Endothelial cell of umbilical vein (primary cell): ENCODE measurements at places on chromosomes 6 and 20.

GRCh38 chr6:35166520-35166919, 25.4 kb upstream of the TCP11 start:
- DNase-seq: no peak

- peak; percentile 50 for DNase-seq
Observed at GRCh38 chr6:50791900-50792508, 26.7 kb upstream of the TFAP2B start.

DNA sequence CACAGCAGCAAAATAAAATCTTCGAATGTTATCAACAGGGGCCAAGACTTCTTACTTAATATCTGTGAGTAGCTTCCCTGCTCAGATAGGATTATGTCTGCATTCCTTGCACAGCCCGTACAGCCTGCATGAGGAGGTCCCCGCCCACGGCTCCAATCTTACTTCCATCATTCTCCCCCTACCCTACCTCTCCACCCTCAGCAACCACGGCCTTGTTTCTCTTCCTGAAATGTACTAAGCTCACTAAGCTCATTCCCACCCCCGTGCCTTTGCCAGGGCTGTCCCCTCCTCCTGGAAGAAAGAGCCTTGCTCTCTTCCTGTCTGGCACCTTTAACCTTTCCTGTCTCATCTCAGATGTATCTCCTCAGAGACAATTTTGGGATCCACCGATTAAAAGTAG, 120.4 kb downstream of the BCAS1 start:
- DNase-seq: no peak

- peak; percentile 94 for DNase-seq
Observed at GRCh38 chr6:16669227-16669626, 92.0 kb downstream of the ATXN1 start.

- peak; percentile 74 for DNase-seq
Observed at GRCh38 chr6:125995972-125996580, 9.7 kb downstream of the TRMT11 start.

- DNase-seq: no peak
Observed at GRCh38 chr6:70813885-70814284, 143.0 kb downstream of the B3GAT2 start.

DNA sequence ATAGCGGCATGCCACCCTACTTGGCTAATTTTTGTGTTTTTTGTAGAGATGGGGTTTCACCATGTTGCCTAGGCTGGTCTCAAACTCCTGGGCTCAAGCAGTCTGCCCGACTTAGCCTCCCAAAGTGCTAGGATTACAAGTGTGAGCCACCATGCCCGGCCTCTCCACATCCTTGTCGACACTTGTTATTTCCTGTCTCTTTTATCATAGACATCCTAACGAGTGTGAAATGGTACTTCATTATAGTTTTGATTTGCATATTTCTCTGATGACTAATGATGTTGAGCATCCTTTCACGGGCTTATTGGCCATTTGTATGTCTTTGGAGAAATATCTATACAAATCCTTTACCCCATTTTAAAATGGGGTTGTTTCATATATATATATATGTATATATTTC, 39.0 kb upstream of the ASXL1 start:
- DNase-seq: no peak

GRCh38 chr20:13292201-13292885, 71.3 kb downstream of the ISM1 start:
- DNase-seq: no peak

DNA sequence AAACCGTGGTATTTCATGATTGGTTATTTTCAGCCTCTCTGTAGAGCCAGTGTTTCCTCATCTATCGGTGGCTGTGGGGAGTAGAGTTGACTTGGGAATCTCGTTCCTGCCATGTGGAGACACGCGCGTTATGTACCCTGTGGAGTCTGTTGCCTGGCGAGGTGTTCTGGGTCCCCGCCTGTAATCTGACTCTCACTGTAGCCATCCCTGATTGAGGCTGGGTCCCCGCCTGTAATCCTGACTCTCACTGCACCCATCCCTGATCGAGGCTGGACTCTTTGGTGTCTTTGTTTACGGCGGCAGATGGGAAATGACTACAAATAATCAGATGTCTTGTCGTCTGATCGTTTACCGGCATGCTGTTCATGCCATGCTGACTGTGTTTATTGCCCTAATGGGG, 153.9 kb downstream of the DTNBP1 start:
- DNase-seq: no peak

GRCh38 chr6:70894001-70894400, 62.9 kb downstream of the B3GAT2 start:
- DNase-seq: no peak

DNA sequence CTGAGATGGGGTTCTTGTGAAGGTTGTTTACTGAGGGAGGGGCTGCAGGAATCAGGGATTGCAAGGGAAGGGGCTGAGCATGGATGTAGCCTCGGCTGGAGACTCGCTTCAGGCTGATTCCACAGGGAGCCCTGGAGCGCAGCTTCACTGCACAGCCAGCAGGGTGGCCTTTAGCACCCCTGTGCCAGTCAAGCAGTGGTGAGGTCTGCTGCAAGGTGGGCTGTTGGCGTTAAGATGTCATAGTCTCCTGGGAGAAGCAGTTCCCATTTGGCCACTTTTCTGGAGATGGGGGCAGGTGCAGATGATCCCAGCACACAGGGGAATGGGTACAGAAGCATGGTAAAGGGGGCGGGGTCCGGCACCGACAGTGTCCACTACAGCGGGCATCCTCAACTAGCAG, 126.3 kb downstream of the TOX2 start:
- no peak for DNase-seq

GRCh38 chr6:55825402-55826051, 49.9 kb downstream of the BMP5 start:
- DNase-seq: peak; percentile 37

GRCh38 chr20:16027686-16028085, 545.6 kb downstream of the KIF16B start:
- no peak for DNase-seq

- DNase-seq: no peak
Observed at GRCh38 chr6:48777411-48777810, 666.4 kb upstream of the PTCHD4 start.

GRCh38 chr6:91569071-91569470, 982.2 kb upstream of the MAP3K7 start:
- no peak for DNase-seq

GRCh38 chr6:111411046-111411445, 72.0 kb downstream of the REV3L start:
- DNase-seq: no peak

GRCh38 chr20:10522328-10522727, 87.2 kb downstream of the SLX4IP start:
- DNase-seq: peak; percentile 30

DNA sequence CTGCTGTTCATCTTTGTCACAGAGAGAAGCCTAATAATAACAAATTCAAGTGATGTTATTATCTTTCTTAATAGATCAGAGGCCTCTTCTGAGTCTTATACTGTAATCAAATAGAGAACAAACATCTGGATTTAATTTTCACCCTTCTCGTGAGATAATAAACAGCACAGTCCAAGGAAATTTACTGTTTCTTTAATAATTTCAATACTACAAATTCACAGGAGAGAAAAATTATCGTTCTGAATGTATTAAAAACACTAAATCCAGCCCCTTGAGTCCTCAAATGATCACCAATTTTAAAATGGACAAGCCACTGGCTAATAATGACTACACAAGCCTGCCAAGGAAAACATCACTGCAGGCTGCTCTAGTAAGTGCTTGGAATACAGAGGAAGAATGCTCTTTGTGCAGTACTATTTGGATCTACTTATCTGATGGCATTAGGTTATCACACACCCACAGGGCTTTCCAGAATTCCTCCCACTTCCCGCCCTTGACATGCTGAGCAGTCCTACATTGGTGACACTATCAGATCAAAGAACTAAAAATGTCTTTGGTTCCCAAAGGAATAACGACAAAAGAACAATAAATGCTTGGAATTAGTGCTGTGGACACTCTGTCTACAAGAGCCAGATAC, 38.1 kb downstream of the SYNE1 start:
- DNase-seq: peak; percentile 85

- DNase-seq: no peak
Observed at GRCh38 chr6:17233531-17233930, 47.6 kb upstream of the RBM24 start.

DNA sequence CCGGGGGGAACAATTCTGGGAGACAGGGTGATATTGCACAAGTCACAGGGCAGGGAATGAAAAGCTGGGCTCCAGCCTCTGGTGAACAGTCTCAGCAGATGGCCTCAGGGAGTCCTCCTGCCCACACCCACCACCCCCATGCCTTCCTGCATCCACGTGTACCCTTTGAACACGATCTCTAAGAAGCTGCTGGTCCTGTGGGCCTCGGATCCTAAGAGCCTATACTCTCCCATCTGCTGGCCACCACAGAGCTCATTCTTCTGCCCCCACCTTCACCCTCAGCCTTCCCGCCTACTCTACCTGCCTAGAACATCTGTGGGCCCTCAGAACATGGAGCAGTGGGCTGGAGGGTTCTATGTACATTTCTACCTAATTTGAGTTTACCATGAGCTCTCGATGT, 60.3 kb downstream of the TRERF1 start:
- DNase-seq: no peak

GRCh38 chr6:117393045-117393444, 32.7 kb downstream of the ROS1 start:
- DNase-seq: no peak

DNA sequence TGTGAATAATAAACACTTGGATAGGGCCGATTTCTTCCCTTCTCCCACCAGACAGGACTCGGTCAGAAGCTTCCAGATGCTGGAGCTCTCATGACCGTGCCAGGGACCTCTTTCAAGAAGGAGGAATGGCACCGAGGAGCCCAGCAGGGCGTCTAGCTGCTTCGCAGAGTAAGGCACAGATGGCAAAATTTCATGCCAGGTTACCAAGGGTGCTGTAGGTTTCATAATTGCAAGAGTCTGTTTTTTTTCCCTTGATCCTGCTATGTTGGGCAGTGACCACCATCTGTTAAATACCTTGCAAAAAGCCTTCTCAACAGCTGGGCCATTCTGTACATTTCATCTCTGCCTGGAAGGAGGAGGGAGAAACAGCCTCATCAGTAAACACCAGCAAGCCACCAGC, 111.8 kb downstream of the EDN3 start:
- no peak for DNase-seq

DNA sequence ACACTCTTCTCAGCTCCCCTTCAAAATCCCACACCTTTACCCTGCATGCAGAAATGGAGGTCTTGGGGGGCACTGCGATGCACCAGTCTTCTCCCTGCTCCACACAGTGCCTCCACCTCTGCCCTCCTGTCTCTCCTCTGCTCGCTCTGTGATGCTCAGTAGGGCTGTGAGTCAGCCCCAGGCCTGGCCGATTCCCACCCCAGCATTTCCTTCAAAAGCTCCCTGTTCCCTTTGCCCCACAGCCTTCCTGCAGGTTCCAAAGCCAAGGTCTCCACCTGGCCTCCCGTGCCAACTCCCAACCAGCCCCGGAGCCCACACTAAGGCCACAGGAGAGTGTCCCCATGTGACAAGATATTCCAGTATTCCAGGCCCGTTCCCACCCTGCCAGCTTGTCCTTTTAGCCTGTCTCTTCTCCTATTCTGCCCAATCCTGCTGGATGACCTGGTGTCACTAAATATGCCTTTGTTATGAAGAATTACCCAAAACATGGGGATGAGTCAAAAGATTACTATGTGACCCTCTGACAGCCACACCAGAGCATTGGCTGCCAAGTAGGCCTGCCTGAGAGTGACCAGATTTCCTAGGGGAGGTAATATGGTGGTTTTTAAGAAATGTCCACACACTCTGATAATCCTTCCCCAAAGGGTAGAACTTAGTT, 118.9 kb upstream of the NXT1 start:
- DNase-seq: peak; percentile 27

DNA sequence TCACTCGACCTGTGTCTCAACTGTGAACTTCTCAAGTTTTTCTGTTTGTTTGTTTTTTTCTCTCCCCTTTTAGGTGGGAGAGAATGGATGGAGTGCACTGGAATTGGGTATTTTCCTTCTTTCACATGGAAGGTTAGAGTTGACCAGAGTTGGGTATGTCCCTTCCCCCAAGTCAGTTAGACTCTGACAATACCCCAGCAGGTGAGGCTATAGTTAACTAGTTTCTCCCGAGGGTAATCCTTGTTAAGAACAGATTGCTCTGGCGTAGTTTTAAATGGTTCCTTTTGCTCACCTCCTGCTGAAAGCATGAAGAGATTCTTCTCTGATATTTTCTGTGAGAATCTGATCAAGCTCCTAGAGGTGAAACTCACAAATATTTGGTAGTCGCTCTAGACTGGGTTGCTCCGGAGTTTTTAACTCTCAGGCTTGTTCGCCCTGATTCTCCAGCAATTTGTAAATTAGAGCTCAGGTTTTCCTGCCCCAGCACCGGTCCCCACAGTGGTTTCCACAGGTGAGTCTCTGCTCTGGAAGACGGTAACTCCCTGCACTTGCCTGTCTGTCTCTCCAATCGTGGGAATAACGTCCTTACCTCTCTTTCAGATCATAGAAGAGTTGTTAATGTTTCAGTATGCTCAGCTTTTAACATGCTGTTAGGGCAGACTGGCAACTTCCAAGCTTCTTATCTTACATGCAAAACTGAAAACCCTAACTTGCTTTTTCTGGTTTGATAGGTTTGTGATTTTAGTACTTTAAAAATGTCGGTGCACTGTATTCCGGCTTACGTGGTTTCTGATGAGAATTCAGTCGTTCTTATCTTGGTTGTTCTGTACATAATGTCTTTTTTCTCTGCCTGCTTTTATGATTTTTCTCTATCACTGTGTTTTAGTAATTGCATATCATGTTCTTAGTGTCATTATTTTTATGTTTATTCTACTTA, 111.2 kb upstream of the HIVEP1 start:
- no peak for DNase-seq

DNA sequence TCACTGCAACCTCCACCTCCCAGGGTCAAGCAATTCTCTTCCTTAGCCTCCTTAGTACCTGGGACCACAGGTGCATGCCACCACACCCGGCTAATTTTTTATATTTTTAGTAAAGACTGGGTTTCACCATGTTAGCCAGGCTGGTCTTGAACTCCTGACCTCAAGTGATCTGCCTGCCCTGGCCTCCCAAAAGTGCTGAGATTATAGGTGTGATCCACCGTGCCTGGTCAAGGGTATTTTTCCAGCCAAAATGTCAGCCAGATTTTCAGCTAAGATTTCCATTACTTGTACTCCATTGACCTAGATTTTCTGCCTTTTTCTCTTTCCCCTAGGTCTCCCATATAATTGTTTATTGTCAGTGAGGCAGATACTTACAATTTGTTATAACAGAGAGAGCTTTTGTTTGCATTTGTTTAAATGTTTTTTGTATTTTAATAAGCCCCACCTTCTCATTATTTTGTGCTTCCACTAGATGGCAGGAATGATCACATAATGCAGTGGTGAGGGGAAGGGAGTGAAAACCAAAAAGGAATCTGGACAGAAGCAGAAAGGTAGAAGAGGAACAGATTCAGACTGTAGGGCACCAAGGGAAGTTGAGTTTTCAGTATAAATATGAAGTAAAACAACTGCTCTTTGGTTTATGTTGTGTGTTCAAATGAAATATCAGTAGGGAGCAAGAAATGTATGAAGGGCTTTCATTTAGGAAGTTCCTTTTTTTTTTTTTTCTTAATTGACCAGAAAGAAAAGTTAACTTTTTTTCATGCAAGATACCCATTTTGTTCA, 29.7 kb downstream of the RPF2 start:
- peak; percentile 57 for DNase-seq
